ENCODE measurements at places on chromosomes 1 and 21.

GRCh38 chr1:68294367-68295066 is 62.2 kb upstream of the WLS start:
- DNase-seq, result no peak

GRCh38 chr1:12035312-12035711 is 16.0 kb downstream of the MIIP start:
- DNase-seq, result no peak

- DNase-seq, result no peak
These were observed 44.5 kb downstream of the DMRTA2 start for GRCh38 chr1:50378770-50379169.

GRCh38 chr1:152743371-152744145 is 14.3 kb upstream of the KPRP start:
- DNase-seq, result no peak

DNA sequence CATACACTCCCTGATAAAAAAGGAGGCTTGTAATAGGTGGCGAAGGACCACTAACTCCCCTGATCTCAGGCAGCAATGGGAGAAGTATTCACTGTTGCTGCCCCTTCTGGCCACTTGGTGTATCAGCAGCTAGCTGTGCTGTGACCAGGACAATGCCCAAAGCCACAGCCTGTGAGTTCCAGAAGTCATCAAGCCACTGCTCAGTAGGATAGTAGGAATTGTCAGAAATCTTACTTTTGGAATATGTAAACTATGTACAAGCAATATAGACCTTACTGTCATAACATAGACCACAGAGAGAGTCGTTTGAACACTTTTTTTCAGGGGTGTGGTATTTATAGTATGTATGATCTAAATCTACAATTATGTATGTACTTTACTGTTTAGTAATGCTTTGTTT is 248.3 kb upstream of the CAMK1G start:
- peak; percentile 24 for DNase-seq

- DNase-seq, result peak; percentile 47
These were observed 1.3 kb downstream of the NTNG1 start for GRCh38 chr1:107142140-107142542.

- no peak for DNase-seq
These were observed 40.2 kb upstream of the IL10 start for GRCh38 chr1:206812471-206812870.

- DNase-seq, result no peak
These were observed 3.1 kb downstream of the TINAGL1 start for GRCh38 chr1:31579374-31579773.

DNA sequence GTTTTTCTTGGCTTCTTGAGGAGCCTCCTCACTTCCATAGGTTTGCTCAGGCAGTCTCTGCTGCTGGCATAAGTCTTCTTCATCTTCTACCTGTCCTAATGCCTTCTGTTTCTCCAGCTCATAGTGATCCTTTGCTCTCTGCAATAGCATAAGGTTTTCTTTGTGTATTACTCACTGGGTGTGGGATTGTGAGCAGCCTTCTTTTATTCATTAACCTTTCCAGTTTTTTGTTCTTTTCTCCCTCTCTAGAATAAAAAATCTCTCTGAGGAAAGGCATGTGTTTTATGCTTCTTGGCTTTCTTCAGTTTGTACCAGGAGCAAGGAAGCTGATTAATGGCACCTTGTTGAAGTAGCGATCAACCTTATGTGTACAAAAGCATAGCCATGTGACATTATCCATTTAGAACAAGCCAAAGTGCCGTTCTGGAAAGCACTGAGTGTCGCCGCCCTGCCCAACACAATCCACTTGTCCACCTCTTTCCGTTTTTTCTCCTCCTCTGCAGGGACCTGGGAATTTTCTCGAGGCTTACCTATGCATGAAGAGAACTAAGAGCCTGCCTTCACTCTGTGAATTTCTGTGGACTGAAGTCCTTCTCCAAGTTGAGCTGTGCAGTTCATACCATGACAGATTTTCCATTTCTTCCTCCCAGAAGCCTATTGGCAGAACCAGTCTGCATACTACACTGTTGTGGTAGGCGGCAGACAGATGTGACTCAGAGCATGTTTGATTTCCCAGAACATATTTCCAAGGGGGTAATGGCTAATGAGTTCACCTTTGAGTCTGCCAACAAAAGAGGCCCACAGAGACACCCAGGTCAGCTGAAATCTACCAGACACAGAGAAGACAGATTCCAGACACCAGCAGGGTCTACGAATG is 39.0 kb downstream of the DPT start:
- no peak for DNase-seq

GRCh38 chr1:83109692-83110091 is 889.2 kb downstream of the TTLL7 start:
- no peak for DNase-seq

DNA sequence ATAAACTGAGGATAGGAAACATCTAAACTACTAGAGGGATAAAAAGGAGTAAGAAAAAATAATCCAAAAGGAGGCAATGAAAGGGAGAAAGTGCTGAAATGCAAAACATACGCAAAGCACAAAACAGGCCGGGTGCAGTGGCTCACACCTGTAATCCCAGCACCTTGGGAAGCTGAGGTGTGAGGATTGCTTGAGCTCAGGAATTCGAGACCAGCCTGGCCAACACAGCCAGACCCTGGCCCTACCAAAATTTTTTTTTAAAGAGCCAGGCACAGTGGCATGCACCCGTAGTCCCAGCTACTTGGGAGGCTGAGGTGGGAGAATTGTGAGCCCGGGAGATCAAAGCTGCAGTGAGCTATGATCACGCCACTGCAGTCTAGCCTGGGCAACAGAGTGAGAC is 10.5 kb downstream of the SPOCD1 start:
- DNase-seq, result no peak

- DNase-seq, result no peak
These were observed 81.8 kb downstream of the PEX14 start for GRCh38 chr1:10556430-10557005.

DNA sequence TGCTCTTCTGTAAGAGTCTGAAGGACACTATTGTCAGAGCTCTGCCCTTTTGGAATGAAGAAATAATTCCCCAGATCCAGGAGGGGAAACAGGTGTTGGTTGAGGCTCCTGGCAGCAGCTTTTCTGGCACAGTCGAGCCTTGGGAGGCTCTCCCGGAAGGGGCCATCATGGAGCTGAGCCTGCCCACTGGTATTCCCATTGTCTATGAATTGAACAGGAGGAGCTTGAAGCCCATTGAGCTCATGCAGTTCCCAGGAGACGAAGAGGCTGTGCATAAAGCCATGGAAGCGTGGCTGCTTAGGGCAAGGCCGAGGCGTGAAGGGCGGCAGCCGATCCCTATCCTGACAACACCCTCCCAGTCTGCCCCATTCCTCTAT is 26.6 kb downstream of the UBE4B start:
- DNase-seq, result no peak

DNA sequence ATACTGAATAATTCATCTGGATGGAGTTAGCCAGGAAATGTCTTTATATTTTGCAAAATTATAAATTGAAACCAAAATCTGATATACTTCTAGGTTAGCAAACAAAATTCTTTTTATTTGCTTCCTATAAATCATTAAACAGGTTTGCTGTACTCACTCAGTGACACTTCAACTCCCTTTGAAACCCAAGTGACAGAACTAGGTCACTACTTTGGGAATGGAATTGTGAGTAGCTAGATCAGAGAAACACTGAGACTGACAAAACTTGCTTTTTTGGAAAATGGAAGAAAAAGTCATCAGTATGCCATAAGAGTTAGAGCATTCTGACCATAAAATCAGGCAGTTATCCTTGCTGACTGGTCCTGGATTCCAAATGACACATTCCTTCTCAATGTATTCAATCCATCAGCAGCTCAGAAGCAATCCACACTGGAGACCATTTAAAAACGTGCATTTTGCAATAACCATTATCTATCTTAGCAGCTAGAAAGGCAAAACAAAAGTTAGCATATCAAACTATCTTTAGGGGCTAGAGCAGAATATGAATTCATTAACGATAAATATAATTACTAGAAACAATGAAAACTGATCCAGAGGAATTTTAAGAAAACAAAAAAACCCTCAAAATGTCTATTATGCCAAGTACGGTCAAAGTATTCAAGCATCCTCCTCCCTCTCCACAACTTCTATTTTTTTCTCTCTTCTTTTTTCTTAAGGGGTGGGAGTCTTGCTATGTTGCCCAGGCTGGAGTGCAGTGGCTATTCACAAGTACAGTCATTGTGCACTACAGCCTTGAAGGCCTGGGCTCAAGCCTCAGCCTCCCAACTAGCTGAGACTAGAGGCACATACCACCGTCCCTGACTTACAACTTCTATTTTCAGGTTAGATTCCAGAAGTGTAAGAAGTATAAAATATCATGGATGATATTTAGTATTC is 60.1 kb downstream of the HNRNPR start:
- DNase-seq, result no peak

DNA sequence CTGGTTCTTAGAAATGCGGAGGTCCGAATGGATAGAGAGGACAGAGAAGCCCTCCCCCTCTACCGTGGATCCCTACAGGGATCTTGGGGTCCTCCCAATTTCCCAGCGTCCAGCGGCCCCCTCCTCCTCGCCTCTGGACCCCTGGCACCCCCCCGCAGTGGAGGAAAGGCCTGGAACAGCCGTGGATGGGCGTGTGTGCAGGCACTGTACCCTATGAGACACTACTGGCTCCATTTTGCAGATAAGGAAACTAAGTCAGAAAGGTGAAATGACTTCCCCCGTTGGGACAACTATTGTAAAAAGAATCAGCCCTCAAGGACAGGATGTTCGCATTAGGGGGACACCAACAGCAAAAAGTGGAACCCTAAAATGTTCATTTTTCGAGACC is 931 bp upstream of the CLSTN1 start:
- DNase-seq, result no peak

DNA sequence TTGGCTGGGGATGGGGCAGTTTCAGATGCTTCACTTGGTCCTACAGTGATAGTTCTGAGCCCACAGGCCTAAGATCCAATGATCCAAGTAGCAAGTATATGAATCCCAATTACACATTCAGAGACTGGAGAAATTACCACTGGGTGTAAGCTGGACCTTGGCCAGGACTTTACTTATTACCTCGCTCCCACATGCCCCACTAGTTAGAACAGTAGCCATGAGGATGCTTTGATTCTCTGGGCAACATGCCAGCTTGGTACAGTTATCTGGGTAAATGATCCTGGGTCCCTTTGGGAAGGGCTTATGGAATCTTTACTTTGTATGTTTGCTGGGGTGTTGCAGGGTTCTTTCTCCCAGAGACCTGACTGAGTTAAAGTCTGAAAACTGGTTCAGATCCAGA is 5.0 kb upstream of the FCAMR start:
- DNase-seq, result peak; percentile 76

GRCh38 chr1:89260042-89260441 is 12.6 kb downstream of the GBP5 start:
- DNase-seq, result peak; percentile 10

DNA sequence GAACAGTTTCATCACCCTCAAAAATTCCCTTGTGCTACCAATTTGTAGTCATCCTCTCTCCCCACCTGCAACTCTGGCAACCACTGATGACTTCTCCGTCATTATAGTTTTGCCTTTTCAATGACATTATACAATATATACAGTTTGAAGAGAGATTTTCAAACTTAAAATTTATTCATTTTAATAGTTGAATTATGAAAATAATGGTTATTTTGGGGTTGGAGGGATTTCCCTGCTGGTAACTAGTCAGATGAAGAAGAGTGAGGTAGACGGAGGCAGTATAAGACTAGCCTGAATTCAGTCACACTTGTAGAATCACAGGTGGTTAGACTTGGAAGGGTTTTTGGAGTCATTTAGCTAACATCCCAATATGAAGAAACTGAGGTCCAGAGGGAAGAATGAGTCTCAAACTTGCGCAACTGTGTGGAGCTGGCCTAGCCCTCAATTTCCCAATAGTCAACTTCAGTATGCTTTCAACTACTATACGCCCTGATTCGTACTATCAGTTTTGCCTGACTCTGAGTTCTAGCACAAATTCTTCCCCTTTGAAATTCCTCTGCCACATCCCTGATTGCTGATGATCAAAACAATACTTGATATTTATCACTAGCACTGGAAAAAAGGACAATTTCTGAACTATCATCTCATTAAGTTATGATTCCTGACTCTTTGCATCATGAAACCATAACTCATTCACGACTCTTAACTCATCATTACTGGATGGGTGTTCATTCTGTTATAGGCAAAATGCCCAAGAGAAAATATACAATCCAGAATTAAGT is 54.2 kb downstream of the VANGL2 start:
- DNase-seq, result no peak

- DNase-seq, result no peak
These were observed 163.4 kb downstream of the RUNX1 start for GRCh38 chr21:34885626-34886239.

GRCh38 chr1:59898927-59899326 is 27.6 kb downstream of the CYP2J2 start:
- no peak for DNase-seq

GRCh38 chr1:113040041-113040440 is 33.0 kb upstream of the LRIG2 start:
- DNase-seq, result no peak

GRCh38 chr1:241615043-241615974 is 24.9 kb downstream of the CHML start:
- no peak for DNase-seq

- peak; percentile 11 for DNase-seq
These were observed 499.2 kb downstream of the OMA1 start for GRCh38 chr1:58047265-58047858.

DNA sequence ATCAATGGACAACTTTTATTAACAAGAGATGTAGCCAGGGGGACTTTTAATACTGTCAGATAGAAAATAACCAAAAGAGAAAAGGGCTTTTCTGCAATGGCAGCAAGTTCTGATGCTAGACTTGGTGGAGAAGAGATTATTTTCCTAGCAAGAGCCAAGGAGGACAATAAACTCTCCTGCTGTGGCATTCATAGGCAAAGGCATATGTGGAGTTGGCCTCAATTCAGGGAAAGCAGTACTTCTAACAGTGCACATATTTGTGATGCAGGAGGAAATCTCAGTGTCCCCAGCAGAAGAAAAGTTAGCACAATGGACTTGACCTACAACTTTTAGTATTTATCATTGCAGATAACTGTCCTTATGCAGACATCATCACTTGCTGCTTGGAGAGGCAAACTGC is 75.1 kb upstream of the GRIK1 start:
- no peak for DNase-seq

- no peak for DNase-seq
These were observed 1213.7 kb downstream of the KCNT2 start for GRCh38 chr1:195394567-195394966.

DNA sequence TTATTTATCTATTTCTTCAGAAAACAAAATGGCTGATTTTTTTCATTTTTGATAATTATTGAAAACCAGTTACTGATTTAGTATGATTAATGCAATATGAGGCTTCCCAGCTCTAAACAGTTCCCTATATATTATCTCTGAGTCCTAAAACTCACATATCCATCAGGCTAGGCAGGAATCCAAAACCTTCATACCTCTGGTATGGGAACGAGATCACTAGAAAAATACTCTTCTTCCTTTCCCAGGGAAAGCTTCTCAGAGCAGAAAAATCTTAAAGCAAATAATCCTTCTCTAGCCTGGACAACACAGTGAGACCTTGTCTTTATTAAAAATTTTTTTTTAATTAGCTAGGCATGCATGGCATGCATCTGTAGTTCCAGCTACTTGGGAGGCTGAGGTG is 42.5 kb downstream of the KDM5B start:
- DNase-seq, result no peak

All from COR-L47 (cell line).